ENCODE measurements at places on chromosomes 6 and 20.

DNA sequence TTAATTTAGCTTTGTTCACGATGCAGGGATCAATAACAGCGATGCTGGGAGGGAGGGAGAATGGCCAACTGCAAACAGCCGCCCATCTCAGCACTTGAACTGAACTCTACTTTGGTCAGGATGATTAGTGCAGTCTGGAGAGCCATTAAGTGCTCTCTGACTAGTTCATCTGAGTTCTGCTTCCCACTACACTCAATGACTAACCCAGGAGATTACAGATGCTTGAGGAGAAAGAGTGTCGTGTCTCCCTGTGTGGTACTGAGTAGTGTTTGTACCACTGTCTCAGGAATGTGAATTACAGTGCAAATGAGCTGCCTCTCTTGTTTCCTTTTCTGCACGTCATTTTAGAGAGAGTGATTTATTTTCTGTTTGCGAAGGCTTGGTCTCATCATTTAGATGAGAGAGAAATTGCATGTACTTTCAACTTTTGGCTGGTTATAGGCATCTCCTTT is 23.5 kb downstream of the CARMIL1 start:
- DNase-seq = no peak

DNA sequence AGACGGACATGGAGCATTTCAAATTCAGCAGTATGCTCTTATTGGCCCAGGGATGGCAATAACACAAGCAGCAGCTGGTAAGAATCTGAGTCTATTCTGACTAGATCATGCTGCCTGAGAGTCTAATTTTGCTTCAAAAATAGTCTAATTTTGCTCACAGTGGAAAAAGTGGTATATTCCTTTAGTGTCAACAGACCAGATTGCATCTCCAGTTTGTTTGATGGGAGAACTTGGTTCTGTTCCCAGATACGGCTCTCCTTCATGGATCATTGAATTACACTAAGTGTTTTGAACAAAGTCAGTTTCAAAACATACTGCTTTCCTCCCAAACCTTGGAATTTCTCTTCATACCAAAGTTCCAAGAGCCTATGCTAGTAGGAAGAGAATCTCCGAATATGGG is 586.1 kb downstream of the RNF144B start:
- no peak for DNase-seq

- DNase-seq = no peak
Measured at GRCh38 chr6:80341330-80341729, 234.9 kb downstream of the BCKDHB start.

DNA sequence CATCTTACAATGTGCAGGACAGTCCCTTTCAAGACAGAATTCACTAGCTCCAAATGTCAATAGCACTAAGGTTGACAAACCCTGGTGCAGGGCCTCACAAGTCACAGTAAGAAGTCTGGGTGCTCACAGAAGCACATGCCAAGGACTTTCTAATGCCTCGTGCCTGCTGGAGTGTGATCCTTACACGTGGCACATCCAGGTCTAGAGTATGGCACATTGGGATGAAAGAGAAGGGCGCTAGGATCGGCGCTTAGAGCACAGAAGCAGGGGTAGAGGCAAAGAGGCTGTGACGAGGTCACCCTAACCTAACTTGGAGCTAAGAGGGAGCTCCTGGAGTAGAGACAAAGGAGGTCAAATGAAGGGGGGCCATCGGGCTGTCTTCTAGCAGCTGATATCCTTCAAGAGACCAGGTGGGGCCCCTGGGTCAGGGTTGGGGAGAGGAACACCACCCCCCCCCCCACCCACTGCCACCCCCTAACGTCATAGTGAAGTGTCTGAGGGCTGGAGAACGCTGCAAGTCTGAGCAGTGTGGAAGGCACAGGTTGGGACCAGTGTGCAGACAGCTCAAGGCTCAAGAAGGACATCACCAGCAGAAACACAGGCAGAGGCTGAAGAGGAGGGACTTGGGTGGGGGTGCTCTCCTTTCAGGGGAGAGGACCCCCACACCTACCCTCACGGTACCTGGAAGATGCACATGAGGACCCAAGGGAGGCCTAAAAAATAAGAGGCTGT is 97.8 kb upstream of the MRPS10 start:
- no peak for DNase-seq

- DNase-seq = no peak
Measured at GRCh38 chr6:69343851-69344250, 453.0 kb downstream of the LMBRD1 start.

DNA sequence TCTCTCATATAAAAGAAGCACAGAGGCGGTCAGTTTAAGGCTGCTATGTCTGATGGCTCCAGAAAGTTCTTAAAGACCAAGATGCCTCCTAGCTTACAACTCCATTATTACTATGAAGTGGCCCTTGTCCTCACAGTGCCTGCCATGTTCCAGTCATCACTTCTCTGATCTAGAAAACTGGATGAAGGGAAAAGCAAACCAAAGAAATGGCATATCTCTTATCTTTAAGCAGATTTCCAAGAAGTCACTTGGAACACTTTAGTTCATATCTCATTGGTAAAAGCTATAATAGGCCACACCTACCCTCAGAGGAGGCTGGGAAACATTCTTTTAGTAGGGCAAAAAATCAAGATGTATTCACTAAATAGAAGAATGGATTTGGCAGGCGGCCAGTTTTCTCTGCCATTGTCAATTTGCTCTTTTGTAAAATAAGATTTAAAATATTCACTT is 289.6 kb downstream of the TBC1D7 start:
- no peak for DNase-seq

GRCh38 chr6:169162752-169163407 is 90.8 kb downstream of the THBS2 start:
- no peak for DNase-seq

GRCh38 chr6:13368079-13368730 is 39.9 kb upstream of the TBC1D7 start:
- DNase-seq = no peak

- no peak for DNase-seq
Measured at GRCh38 chr6:10381830-10382208, 33.1 kb downstream of the TFAP2A start.

DNA sequence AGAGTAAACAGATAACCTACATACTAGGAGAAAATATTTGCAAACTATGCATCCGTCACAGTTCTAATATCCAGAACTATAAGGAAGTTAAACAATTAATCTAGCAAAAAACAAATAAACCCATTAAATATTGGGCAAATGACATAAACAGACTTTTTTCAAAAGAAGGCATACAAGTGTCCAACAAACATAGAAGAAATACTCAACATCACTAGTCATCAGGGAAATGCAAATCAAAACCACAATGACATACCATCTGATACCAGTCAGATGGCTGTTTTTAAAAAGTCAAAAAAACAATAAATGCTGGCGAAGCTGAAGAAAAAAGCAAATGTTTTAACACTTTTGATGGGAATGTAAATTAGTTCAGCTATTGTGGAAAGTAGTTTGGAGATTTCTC is 1117.7 kb upstream of the MAP3K7 start:
- DNase-seq = no peak

DNA sequence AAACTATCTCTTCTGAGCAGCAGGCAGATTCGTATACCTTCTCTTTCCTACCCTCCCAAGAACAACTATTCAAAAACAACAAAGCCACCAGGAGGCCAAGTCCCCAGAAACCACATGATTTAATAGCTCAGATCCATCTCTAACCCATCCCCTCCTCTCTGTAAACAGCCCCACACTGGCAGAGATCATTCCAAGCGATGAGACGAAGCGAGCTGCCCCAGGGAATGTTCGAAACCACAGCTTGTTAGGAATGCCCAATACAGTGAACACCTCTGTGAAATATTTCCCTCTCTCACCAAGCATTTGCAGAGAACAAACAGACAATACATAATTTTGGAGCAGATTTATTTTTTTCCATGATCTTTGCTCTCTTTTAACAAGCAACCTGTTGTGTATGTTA is 231.8 kb downstream of the SOD2 start:
- no peak for DNase-seq

DNA sequence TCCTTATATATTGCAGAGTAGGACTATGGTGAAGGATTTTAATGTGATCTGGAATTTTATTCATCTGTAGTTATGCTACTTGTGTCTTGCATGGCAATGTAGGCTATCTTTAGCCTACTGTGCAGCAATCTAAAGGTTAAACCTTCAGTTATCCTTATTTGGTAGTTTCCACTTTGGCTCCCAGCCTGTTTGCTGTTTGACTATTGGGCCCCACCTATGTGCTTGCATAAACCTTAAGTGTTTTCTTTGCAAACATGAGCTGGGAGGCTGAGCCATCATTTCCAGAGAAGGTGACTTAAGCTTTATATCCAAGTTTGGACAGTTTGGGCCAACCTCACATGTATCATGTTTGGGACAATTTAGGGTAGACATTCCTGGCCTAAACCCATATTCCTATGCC is 537.5 kb downstream of the BTBD3 start:
- DNase-seq = no peak

DNA sequence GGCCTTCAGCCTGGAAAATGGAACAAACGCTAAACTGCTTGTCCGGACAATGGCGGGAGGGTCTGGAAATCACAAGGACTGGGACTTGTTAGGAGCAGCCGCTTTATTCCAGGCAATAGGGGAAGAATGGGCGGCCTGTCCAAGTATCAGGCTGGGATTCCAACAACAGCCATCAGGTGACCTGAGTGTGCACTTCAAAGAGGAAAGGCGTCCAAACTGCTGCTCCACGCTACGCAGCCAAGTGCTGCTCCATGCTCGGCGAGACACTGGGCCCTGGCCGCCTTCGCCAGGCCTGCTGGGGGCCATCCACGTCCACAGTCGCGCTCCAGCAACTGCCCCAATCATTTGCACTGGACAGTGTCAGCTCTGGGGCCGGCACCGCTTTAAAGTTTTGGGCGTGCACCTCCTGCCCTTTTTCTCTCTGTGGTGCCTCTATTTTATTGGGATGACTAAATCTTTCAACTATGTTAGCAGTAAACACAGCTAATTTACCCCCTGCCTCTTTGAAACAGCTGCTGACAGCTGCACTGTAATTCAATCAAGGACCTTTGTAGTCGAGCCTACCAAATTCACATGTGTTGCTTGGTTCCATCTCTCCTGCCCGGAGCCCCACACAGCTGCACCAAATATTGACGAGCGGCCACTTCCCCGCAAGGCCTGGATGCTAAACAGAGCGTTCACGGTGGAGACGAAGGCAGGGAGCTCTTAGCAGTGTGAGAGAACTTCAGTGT is 98.3 kb downstream of the BMP7 start:
- DNase-seq = no peak

- no peak for DNase-seq
Measured at GRCh38 chr6:164121527-164121926, 707.0 kb downstream of the QKI start.

Measured in activated CD4-positive, alpha-beta T cell treated with anti-CD3 and anti-CD28 coated beads, Interleukin-2, amount 50 U/mL, for 4 hours (primary cell).